NCI-H1417 (cell line): ENCODE measurements at places on chromosomes 6 and 20.

DNA sequence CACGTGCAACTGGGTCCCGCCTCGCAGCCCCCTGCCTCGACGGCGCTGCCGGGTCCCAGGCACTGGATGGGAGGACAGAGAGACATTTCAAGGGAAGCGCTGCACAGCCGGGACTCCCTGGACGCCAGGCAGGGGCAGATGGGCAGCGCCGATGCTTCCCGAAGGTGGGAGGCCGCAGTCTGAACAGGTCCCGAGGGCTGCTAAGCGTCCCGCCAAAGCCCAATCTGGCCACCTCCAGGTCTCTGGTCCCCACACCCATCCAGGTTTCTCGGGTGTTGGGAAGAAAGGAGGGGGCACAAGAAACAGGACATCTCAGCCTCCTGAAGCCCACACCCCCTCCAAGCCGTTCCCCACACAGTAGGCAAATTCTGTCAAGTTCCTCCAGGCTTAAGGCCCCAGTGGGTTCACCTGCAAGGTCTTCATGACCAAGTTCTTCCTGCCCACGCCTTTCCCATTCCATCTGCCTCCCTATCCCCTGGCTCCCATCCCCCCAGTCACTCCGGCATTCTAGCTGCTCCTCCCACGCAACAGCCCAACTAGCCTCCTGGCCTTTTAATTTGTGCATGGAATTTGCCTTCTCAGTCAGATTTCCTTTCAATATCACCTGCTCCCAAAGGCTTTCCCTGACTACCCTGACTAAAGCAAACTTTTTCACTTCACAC is 5.4 kb upstream of the CPXM1 start:
- no peak for DNase-seq

DNA sequence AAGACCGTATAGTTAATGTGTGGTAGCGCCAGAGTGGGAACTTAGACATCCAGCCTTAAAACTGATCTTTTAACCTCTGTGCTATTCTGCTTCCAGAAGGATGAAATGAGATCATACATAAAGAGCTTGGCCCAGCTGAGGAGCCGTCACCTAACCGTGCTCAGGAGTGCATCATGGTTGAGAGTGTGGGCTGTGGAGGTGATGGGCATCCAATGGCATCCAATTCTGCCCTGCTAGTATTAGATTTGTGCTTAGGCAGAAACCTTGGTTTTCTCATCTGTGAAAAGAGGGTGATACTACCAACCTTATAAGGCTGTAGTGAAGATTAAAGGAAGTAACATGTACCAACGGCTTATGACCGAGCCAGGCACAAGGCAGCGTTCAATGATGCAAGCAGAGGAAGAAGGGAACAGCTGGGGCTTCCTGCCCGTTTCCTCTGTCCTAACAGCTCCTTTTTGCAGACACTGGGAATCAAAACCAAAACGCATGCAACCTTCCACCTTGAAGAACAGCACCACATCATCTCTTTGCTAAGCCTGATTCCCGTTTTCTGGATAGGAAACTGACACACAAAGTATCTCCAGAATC is 1.3 kb downstream of the SLC22A16 start:
- DNase-seq, result no peak

DNA sequence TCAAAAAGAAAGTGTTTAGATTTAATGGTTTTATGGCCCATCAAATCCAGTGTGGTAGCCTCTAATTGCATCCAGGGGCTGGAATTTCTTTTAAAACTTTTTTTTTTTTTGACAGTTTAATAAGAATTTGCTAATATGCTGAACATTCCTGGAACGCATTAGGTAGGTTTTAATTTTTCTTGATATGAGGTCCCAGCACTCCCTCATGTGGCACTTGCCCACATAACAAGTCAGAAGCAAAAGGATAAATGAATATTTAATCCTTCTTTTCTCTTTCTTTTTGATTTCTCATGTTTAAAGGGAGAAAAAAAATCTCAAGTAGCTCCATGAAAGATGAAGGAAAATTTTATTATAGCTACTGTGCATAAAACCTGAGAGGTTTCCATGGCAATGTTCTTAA is 13.5 kb downstream of the HAO1 start:
- DNase-seq, result no peak

- no peak for DNase-seq
Measured at GRCh38 chr20:10855778-10856177, 182.0 kb upstream of the JAG1 start.

DNA sequence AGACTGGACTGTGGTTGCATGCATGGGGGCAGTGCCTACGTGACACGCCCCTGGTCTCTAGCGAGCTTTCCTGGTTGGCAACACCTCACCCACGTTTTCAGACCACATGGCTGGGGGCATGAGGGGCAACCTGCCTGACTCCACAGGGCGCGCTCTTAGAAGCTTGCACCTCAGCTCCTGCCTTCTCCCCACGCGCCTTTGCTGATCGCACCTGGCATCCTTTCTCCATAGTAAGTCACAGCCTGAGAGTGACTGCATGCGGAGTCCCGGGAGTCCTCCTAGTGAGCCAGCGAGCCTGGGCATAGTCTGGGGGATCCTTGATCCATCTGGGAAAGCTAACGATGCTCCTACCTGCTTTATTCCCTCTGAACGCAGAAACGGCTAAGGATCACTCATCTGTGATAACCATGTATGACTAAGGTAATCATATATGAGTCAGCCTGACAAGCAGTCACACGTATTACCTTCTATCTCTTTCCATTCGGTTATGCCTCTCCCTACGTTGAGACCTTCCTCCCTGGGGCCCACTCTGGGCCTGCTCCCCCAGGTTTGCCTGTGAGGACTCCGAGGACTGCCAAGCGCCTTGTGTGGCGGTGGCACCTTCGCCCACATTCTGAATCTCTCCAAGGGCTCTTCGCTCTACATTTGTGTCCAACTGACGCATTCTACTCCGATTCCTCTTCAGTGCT is 4.5 kb downstream of the TCFL5 start:
- DNase-seq, result no peak

GRCh38 chr6:34484899-34485298 is 19.0 kb downstream of the PACSIN1 start:
- DNase-seq, result peak; percentile 89

- DNase-seq, result no peak
Measured at GRCh38 chr6:149320796-149321195, 3.3 kb downstream of the TAB2 start.

GRCh38 chr6:31272436-31272835 is 544 bp upstream of the HLA-C start:
- no peak for DNase-seq

DNA sequence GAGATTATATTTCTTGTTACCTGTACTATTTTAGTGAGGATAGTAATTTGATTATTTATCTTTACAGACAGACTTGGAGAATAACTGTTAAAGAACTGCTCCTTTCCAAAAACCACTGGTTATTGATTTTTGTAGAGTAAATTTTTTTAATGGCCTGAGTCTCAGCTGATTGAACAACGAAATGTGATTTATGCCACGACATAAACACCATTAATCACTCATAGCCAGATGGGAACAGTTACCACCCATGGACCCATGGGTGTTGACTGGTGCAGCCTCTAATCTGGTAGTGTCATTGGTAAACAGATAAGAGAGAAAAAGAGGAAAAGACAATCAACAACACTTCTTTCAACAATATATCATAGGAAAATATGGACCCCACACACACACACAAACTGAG is 101.4 kb upstream of the BEND6 start:
- DNase-seq, result peak; percentile 10

DNA sequence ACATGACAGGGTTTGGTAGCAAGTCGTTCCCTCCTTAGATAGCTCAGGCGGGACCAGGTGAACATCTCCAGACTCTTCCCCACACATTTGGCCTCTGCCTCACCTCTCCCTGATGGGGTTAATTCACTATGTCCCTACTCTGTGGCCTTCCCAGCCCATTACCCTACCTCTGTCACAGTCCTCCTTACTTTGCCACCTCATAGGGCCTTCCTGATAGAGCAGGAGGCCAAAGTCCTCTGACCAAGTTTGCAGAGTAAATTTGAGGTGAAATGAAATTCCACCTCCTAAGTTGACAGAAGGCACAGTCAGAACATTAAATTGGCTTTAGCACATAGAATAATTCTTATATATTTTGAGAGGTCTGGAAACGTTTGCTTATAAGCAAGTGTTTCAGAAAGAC is 53.1 kb upstream of the ARMC2 start:
- DNase-seq, result no peak

GRCh38 chr20:41365777-41366545 is 657 bp downstream of the EMILIN3 start:
- peak; percentile 73 for DNase-seq

- peak; percentile 88 for DNase-seq
Measured at GRCh38 chr20:9474835-9475415, 39.5 kb upstream of the LAMP5 start.

DNA sequence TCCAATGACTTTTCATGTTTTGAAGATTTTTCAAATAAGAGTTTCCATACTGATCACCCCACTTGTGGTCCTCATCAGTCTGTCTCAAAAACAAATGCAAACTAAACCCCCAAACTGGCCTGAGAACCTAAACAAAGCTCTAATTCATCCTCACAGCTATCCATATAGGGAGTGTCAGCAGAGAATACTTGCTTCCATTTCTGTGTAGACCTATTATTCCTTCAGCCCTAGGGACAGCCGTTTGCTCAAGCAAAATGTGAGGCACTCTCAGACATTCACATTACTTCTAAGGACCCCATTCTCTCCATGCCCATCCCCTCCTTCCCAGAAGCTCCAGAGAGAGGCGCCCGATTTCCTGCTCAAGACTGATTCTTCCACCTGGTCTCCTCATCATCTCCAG is 24.6 kb downstream of the DNAAF9 start:
- DNase-seq, result no peak

DNA sequence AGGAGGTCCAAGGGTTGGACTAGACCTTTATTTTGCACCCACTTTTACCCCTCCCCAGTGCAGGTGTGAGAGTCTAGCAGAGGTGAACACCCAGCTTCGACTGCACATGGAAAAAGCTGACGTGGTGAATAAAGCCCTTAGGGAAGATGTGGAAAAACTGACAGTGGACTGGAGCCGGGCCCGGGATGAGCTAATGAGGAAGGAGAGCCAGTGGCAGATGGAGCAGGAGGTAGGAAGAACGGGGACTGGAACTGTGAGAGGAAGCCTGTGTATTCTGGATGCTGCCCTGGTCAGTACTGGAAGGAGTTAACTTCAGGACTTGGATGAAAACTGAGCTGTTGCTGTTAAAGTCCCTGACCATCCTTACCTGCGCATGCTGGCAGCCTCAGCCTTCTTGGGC is 10.6 kb downstream of the CEP250 start:
- no peak for DNase-seq
